ENCODE measurements at places on chromosomes 5 and 9.

DNA sequence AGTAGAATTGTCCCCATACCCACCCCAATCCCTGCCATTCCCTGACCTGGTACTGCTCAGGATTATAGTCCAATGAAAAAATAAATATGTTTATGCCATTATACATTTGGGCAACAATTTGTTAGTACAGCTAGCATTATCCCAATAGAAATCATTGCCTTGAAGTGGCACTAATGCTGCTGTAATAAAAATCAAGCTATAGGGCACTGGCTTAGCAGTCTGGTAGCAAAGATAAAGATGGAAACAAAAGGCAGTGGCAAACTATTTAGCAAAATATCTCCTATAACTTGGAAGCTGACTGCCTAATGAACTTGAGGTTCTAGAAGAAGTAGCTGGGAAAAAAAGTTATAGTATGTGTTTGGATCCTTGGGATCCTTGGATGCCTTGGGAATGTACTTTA is 2.2 kb upstream of the TOPORS start:
- DNase-seq = no peak

GRCh38 chr5:11658376-11658775 is 245.9 kb downstream of the CTNND2 start:
- DNase-seq = no peak

- no peak for DNase-seq
Measured at GRCh38 chr9:123523001-123523400, 167.0 kb downstream of the CRB2 start.

GRCh38 chr5:63401436-63402046 is 560.7 kb downstream of the HTR1A start:
- no peak for DNase-seq

- DNase-seq = no peak
Measured at GRCh38 chr5:30279237-30279636, 914.2 kb upstream of the CDH6 start.

DNA sequence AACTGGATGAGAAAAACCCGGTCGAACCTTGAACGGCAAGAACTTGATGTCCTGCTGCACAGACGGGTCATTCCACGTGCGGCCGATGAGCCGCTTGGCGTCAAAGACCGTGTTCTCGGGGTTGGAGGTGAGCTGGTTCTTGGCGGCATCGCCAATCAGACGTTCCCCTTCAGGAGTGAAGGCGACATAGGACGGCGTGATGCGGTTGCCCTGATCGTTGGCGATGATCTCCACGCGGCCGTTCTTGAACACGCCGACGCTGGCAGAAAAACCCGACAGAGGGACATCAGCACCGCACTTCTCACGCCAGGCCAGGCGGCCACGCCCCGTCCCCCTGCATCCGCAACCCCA is 519 bp downstream of the HSPA5 start:
- peak; percentile 2 for DNase-seq

GRCh38 chr9:21252721-21253547 is 13.1 kb upstream of the IFNA14 start:
- DNase-seq = no peak

- DNase-seq = no peak
Measured at GRCh38 chr5:84683594-84683993, 298.9 kb upstream of the EDIL3 start.

DNA sequence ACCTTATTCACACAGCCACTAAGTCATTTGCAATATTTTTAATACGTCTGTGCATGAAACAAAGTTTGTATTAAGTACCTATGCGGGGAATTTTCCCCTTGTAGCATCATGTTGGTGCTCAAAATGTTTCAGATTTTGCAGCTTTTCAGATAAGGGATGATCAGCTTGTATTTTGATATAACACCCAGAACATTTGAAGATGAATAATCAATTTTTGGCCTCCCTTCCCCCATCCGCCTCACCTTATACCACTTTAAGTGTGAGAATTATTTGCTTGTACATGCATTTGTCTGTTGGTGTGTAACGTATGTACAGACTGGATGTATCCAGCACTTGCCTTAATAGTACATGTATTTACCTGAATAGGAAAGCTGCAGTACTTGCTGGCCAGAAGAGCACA is 1.7 kb downstream of the JAK2 start:
- DNase-seq = no peak

DNA sequence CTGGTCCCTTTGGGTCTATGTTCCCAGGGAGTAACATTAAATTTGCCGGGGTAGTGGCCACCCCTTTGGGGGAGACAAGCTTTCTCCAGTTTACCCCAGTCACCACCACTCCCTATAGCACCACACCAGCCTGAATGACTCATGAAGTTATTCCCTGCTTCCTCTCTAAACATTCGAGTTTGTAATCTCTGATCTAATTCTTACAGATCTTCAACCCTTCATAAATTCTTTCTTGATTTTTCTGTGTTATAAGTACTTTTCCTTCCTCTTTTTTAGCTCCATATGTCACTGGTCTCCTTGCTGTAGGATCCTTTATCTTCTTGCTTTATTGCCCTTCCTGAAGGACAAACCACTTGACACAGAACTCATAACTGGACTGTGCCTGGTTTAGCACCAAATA is 55.6 kb downstream of the GNA14 start:
- DNase-seq = no peak

DNA sequence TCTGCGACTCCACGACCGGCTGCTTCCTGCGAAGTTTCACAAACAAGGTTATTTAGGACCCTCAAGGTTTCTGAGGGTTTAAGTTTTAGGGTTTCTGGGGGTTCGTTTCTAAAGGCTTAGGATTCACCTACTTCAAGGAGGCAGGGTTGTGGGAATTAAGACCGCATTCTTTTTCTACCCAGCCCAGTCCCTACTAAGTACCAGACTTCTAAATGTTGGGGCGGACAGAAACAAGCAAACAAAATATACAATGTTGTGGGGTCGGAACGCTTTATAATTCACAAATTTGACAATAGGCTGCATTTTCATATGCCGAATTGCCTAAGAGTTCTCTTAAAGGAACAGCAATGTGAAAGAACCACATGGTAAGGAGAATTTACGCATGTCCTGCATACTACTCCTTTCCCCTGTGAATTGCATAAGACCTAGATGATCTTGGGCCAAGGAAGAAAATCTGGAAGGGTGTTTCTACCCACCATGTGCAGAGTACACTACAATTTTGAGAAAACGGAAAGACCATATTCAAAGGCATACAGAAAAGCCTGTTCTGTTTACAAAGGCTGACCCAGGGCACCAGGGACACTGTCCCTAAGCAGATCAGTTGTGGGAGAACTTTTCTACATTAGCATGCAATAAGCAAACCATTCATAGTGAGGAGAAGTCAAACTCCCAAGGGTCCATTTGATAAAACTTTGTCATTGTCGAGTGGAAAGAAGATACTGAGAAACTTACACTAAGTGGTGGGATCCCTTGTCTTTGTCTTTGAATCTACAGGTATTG is 457.3 kb downstream of the RAB3C start:
- DNase-seq = no peak

DNA sequence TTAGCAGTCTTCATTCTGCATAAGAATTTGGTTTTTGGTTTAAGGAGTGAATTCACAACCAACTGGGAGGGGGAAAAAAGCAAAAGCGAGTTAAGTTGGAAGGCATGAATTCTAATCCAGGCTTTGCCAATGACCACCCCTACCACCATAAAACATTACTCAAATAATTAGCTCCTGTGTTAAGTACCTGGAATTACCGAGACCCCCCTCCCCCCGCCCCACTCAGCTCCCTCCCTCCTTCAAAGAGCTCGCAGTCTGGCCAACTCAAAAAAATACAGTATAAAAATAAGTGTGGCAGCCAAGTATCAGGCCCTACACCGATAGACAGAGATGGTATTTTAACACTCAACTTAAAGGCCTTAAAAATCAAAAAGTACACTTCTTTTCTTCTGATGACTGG is 492 bp downstream of the ATG12 start:
- no peak for DNase-seq

GRCh38 chr5:2756211-2757152 is 5.0 kb upstream of the IRX2 start:
- no peak for DNase-seq

DNA sequence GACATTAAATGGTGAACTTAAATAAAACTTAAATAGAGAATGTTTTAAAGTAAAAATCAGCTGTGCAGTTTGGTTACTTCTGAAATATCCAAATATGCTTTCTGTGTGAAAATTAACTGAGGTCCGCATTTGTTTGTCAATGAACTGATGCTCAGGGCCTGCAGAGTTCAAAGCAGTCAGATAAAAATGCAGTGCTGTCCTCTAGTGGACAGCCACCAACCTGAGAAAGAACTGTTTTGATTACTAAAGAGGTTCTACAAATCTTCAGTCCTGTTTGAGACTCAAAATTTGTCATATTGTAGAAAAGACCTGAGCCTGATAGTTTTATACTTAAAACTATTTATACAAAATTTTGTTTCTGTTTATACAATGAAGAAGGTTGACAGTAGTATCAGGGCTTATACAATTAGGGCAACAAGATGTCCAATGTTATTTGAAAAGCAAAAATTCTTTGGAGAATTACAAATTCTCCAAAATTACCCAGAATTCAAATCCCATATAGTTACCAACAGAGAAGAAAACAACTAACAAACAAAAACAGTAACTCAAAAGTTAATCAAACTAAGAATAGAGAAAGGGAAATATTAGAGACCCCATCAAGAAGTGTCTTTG is 232.3 kb upstream of the TBCA start:
- no peak for DNase-seq

- no peak for DNase-seq
Measured at GRCh38 chr5:136769093-136769492, 403.7 kb upstream of the TRPC7 start.

- no peak for DNase-seq
Measured at GRCh38 chr5:16663840-16664239, 47.0 kb upstream of the RETREG1 start.

GRCh38 chr9:98791608-98792490 is 4.5 kb downstream of the ANKS6 start:
- DNase-seq = no peak

DNA sequence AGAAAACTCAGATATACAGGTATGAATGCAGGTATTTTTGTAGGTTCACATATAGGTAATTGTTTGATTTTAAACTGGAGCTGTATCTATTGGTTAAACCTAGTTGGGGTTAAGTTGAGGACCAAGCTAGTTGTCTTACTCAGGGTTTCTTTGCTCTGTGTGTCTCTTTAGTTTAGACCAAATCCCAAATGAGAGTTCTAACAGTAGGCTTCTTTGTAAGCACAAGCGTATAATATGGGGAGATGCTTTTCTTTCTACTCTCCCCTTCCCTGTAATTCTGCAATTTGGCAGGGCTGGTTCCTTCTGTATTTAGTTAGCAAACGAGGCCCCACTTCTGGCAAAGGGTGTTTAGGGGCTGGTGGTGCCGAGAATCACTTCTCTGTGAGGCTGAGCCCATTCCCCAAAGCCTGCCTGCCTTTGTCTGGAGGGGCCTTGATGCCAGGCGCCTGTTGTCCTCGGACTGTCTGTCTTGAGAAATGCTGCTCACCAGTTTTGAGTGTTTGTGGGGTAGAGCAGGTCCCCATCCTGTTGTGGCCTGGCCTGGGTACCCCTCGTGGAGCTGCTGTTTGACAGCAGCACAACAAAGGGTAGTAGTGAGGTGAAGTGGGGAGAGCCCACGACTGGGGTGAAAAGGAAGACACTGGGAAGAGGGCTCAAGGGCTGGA is 259.3 kb downstream of the FANCC start:
- no peak for DNase-seq

- no peak for DNase-seq
Measured at GRCh38 chr5:103821361-103821760, 258.8 kb upstream of the NUDT12 start.

DNA sequence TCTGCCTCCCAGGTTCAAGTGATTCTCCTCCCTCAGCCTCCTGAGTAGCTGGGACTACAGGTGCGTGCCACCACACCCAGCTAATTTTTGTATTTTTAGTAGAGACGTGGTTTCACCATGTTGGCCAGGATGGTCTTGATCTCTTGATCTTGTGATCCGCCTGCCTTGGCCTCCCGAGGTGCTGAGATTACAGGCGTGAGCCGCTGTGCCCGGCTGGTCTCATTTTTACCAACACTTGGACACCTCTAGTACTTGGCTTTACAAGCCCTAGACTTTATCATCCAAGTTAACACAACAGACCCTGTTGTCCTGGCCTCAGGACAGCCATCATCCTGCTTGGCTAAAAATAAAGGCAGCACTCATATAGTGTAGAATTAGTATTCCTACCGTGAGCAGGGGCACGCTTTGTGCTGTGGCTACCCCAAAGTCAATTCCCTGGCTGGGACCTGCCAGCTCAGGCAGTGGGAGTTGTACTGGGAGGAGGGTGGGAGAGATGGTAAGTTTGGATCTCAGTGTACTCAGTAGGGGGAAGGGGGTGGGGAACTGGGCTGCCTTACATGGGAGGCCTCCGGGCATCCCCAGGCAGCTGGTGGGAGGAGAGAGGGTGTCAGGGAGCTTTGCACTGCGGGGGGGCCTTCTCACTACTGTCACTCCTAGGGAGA is 6.6 kb downstream of the PDZD2 start:
- no peak for DNase-seq

DNA sequence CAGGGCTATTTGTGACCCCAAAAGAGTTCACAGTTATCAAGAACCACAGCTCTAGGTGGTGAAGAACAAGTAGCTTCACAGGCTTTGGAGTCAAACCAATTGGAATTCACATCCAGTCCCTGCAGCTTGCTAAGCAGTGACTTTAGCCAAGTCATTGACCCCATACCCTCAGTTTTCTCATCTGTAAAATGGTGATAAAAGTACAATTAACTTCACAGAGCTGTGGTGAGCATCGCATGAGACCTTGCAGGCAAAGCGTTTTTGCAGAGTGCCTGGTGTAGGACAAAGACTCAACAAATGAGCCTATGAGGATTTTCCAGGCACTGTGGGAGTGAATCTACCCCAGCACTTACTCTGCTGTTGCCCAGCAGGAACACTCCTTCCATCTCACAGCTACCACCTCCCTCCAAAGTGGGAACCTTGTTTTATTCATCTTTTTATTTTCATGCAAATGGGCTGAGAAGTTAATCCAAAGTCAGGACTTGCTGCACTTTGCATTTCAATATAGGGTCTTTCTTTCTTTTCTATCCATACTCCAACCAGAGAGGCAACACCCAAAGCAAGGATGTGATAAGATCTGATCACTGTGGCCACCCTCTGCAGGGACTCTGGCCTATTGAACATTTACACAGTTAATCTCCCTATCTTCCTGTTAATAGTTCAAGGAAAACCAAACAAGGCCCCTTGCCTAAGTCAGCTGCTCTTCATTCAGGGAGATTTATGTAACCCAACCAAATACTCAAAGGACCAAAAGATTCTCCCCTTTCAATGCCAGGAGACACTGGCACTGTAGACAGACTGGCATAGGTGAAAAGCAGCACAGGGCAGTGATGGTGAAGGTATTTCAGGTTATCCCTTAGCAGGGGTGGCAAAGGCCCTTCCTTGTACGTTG is 41.9 kb downstream of the ABCA1 start:
- DNase-seq = no peak

All from effector memory CD4-positive, alpha-beta T cell (primary cell).